ENCODE measurements at places on chromosomes 5 and 9.

- DNase-seq, result no peak
Observed at GRCh38 chr9:127197186-127197860, 67.3 kb upstream of the GARNL3 start.

DNA sequence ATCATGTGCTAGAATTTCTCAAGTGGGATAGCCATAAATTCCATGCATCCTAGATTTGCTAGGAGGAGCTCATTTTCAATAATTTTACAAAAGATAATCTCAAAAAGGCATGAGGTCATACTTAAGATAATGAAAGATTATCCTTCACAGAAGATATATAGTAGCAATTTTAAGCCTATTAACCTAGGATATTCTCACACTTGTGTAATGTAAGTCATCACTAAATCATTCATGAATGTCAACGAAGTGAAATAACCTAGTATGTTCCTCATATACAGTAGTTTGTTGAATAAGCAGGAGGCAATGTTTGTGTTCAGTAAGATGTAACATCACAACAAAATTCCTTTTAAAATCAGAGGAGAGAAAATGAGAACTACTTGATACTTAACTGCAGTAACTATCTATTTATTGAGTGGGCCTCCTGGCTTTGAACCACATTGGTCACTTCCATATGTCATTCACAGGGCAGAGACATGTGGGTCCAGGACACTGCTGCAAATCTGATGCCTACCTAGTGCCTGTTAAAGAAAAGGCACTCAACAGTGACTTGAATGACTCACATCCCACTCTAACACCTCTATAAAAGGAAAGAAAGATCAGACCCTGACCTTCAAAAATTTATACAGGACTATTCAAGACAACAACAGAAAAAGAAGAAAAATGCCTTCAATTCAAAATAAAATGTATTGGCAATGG lies 8.2 kb downstream of the LIFR start:
- DNase-seq, result no peak

DNA sequence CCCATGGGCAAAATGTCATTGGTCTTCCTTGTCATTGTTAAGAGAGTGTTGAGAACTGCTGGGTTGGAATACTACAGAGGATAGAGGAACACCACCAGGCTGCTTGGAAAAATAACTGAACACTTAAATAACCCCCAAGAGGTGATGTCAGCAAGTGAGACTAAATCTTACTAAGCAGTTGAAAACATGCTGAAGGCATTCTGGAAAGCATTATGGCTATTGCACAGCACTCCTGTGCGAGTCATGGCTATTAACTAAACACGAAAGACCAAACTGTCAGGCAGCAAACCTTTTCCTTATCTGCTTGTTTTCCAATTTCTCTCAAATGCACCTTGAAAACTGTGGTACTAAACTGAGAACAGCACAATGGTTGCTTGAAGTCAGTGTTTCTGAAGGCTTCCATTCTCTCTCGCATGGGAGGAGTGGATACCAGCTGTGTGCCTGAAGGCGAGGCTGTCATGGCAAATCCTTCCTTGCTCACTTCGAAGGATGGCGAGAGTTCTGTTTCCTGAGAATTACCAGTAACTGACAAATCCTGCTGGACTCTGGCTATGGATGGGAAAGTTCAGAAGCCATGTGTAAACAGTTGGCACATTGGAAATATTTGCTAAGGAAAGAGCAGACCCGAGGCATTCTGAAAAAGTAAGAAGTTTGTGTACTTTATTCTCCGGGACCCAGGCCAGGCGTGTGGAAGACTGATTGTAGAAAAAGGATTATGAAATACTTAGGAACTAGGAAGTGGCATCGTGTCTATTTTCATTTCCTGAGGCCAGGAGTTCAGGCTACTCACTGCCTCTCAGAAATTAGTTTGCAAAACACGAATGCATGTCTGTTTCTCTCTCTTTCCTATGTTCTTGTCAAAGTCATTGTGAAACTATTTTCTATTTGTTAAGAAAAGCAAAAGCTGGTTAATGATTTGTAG lies 182.1 kb downstream of the DMRT2 start:
- DNase-seq, result no peak

- DNase-seq, result no peak
Observed at GRCh38 chr5:140594169-140594568, 29.5 kb downstream of the SLC35A4 start.

DNA sequence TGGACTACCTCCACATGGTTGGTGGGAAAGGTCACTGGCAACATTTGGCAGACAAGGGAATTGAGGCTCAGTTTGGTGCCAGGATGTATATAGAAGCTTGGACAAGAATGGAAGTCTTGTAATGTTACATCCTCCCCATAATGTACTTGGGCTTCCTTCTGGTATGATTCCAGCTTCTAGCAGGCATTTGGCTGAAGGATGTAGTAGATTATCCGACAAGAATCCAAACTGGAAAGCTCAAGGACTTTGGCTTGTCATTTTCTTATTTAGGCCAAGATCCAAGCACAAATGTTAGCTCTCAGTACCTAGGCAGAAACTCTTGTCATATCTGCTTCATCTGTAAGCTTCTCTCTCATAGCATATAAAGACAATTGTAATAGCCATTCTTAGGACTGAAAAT lies 209.1 kb downstream of the MAPKAP1 start:
- no peak for DNase-seq

All from type B pancreatic cell (in vitro differentiated cells).